ENCODE measurements at places on chromosomes 2 and 18.

GRCh38 chr18:21479721-21480120 lies 120.8 kb downstream of the ESCO1 start:
- no peak for DNase-seq

GRCh38 chr2:201130524-201131186 lies 14.7 kb downstream of the CFLAR start:
- no peak for DNase-seq

DNA sequence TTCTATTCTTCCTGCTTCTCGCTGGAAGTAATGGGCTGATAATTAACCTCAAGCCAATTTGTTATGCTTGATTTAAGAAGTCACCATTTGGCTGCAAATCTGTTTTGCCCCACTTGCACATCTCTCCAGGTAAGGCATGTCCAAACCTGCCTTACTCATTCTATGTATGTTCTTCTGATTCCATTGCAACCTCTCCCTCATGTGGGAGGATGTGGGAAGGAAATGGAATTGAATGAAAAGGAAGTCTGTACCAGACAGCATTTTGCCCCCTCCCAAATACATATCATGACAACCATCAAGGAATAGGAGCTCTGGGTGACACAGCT lies 131.7 kb downstream of the NRP2 start:
- no peak for DNase-seq

DNA sequence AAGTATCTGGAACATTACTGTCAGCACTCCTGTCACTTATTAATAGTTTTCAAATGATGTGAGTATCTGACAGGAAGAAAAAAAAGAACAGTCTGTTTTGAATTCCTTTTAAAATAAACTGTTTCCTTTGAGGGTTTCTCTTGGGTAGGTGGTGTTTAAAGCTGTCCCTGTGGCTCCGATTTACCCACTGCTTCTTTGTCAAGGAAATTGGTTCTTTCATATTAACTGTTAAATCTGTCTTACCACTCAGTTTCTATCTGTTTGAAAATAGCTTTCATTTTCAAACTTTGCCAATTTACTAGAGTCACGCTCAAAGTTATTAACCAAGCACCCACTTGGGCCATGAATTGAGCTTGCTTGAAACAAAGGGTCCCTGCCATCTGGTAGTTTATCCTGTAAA lies 614.6 kb upstream of the NXPH2 start:
- DNase-seq = no peak

- no peak for DNase-seq
Observed at GRCh38 chr2:169573974-169574299, 272 bp upstream of the FASTKD1 start.

GRCh38 chr18:79851950-79852349 lies 54.2 kb downstream of the KCNG2 start:
- DNase-seq = no peak

- DNase-seq = no peak
Observed at GRCh38 chr18:54718408-54718773, 109.9 kb upstream of the RAB27B start.

DNA sequence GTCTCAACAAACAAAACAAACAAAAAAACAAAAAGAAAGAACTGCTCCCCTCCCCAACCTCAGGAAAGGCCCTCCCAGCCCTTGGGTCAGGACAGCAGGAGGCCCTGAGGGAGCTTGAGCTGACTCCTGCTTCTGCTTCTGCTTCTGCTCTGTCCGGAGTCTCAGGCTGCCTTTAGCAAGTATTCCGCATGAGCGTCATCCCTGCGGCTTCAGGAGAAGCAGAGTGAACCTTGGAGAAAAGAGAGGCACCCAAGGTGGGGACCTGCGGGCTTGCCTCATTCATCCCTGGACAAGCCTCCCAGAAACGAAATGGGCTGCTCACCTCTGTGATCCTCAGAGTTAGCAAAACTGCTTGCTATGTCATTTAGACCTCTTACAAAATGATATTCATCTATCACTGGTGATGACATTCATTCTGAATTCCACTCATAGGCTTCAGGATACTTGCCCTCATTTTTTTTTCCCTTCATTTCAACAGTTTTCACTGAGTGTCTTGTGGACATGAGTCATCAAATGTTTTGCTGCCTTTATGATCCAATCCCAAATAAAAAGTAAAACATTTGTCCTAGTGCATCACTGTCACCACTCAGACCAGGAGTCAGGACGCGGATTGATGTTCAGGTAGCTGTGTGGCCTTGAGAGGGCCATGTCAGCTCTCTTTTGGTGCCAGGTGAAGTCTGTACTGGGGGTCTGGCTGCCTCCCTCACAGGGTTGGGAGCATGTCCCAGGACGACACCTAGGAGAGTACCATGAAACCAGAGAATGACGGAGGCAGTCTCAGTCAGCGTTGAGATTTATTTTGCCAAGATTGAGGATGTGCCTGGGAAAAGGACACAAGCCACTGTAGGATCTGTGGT lies 51.7 kb downstream of the IMPA2 start:
- no peak for DNase-seq

DNA sequence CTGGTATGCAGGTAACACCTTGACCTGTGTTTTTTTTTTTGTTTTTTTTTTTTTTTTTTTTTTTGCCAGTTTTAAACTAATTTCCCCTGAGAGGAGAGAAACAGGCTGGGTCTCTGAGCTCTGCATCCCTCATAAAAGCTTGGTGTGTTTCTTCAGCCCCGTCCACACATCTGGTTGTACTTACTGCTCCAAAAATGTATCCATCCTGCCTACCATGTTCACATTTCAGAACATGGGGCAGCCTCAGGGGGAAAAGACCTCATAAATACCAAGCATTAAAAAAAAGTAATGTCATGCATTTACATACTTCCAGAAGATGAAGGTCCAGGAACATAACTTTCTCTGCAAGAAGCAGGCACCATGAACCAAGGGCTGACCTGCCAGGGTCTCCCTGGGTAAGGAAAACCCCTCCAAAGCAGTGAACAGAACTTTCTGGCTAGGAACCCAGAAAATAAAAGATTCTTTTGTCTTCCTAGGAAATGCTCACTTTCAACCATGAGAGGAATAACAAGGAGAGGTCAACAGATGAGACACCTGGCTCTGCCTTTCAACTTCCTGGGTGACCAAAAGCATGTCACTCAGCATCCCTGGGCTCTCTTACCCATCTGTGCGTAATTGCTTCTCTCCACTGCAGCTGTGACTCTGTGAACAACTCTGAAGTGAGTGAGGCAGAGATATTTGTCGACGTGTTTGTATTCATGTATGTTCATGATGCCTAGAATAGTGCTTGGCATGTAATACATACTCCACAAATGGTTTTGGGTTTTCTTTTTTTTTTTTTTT lies 118.6 kb downstream of the MCFD2 start:
- no peak for DNase-seq

- no peak for DNase-seq
Observed at GRCh38 chr2:111967018-111967417, 68.6 kb downstream of the MERTK start.

DNA sequence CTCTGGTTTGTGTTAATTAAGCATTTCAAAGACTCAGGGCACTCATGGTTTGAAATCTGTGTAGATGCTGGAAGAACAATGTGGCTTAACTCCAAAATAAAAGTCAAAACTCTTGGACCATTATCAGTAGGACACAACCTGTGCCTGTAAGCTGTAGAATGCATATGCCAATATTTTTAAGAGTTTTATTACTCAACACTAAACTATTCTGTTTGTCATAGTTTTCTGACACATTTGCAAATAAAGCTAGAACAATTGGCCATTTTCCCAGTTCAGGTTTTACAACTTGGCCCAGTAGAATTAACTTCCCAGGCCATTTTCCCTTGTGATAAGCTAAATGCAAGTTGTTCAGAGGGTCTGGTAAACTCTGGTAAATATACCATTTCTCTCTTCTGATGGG lies 713.1 kb downstream of the CBLN2 start:
- no peak for DNase-seq

- DNase-seq = no peak
Observed at GRCh38 chr2:106159866-106160785, 34.0 kb downstream of the UXS1 start.

DNA sequence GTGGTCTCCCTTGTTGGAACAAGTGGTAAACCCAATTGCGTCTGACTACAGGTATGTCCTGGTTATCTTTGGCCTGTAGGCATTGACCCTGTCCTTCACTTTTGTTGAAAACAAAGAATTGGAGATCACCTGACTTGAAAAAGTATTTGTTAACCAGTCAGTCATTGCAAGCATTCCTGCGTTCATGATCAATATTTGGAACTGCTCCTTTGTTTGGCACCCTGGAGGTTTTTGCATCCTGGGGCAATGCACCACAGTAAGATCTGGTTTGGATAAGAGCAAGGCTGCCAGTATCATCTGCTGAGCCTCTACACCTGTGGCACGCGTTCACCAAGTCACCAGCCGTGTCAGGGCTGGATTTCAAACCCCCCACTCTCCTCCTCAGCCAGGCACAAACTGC lies 115.7 kb downstream of the DNAH6 start:
- no peak for DNase-seq

GRCh38 chr2:101912545-101912944 lies 79.2 kb upstream of the IL1R2 start:
- DNase-seq = no peak

DNA sequence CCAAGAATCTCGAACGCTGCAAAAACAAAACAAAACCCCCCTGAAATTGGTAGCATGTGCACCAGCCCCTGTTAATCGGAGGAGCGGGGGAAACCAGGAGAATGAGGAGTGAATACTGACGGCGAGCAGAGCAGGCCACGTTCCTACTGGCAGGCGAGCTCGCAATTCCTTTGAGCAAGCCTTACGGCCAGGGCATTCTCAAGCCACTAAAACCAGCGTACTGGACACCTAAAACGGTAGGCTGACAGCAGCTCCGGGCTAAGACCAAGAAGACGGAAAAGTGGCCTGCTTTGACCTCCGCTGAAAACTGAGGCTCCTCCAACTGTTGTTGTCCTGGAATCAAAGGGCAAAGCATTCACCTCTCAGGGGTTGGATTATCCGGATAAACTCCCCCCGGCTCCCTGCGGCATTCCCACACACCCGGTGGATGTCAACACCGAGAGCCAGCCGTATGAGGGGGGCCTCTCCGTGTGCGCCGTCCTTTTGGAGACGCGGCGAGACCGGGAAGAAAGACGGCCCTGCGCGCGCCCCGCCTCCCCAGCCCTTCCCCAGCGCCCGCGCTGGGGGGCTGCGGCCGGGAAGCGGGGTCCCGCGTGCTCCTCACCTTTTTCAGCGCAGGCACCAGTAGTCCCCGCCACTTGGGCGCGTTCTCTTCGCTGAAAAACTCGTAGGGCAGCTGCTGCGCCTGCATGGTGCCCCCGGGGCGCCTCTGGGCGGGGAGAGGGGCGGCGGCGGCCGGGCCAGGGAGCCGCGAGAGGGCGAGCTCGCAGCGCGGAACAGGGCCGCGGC lies 925 bp downstream of the SOS1 start:
- peak; percentile 11 for DNase-seq

GRCh38 chr2:223994562-223995162 lies 37.4 kb downstream of the MRPL44 start:
- DNase-seq = no peak

DNA sequence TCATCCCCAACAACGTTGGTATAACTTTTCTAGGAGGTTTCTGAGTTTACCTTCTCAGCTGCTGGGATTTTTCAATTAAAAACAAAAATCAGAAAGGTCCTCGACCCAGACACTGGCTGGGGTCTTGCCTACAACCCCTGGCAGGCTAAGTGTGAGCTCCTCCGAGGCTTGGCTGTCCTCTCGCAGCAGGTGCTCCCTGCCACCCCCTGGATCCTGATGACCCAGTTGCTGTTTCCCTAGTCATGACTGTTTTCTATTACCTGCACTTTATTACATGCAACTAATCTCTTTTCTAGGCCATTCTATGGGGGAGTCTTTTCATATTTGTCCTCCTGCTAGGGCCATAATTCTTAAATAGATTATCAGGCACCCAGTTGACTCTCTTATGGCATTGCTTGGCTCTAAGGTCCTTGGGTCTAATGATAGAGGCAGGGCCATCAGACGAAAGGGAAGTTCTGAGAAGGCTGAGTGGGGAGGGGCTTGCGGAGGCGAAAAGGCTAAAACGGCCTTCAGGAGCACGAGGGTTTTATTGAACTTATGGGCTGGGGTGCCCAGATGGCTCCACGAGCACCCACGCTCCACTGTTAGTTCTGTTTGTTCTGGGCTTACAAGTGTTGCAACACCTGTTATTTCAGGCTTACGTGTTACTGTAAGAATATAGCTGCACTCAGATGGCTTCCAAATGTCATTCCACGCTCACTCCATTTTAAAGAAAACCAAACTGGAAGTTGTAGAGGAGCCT lies 166.0 kb downstream of the NCK2 start:
- no peak for DNase-seq

- DNase-seq = no peak
Observed at GRCh38 chr2:143262389-143262788, 133.2 kb downstream of the ARHGAP15 start.

DNA sequence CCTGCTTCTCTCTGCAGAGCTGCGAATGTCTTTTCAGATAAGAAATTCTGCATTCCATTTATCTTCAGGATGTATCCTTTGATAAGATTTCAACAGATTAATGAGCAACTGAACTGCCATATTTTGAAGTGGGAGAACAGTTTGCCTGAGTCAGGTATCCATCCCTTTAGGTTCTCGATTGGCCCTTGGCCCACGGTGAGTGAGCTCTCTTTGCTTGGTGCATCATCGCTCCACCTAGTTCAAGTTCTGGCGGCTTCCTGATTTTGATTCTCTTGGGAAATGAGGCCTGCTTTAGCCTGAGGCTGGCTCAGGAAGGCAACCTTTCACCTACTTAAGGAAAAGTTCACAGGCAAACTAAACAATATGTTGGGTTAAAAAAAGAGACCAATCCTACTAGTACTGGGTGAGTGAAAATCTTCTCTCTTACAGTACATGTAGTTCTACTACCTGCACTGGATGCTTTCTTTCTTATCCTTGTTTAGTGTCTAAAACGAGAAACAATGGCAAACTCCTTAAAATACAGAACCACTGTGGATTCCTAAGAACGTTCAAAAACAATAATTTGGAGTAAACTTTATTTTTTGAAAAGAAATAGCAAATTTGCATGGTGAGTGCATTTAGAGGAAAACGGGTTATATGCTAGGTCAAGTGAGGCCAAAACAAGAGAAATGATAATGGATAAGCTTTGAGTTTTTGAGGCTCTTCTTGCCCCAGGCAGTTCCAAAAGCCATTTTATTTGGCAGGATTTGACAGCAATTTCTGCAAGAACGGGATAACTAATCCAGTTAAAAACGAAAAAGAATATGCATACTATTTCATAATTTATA lies 837 bp upstream of the ACSL3 start:
- peak; percentile 30 for DNase-seq

GRCh38 chr2:77578354-77578753 lies 56.2 kb upstream of the LRRTM4 start:
- no peak for DNase-seq

DNA sequence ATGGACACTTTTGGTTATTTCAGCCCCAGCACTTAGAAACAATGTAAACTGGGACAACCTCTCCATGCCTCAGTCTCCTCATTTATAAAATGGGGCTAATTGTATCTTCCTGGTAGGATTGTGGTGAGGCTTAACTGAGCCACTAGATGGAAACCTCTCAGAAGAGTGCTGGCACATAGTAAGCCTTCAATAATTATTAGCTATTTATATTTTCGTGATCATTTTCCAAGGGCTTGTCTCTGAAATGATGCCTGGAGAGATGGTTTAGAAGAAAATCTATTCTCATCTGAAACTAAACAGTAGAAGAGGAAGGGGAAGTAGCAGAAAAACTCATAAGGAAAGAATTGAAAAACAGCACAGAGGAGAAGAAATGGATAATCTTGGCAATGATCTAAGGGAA lies 6.8 kb downstream of the RAX start:
- no peak for DNase-seq

- DNase-seq = no peak
Observed at GRCh38 chr2:240626531-240627300, 1.4 kb downstream of the GPR35 start.

- no peak for DNase-seq
Observed at GRCh38 chr18:22711192-22711685, 221.9 kb upstream of the RBBP8 start.
